ENCODE measurements at places on chromosomes 2 and 18. TPM values are rescaled to one million over a fixed set of nuclear protein-coding genes. Genes with fewer than 3 reads are reported as not detected.

Gene SMCHD1
- 77.7 TPM for total RNA-seq

Gene PXDN
- total RNA-seq: 34.4 TPM

Gene CDCA7
- total RNA-seq: not detected

Gene MYCN
- total RNA-seq: 0.71 TPM

GRCh38 chr2:117858336-117858735 lies 43.8 kb downstream of the DDX18 start:
- no peak for DNase-seq

- DNase-seq: peak; percentile 56
Observed at GRCh38 chr18:46333431-46334135, 229.4 kb downstream of the HAUS1 start.

- DNase-seq: no peak
Observed at GRCh38 chr18:51630706-51631105, 433.2 kb upstream of the MEX3C start.

DNA sequence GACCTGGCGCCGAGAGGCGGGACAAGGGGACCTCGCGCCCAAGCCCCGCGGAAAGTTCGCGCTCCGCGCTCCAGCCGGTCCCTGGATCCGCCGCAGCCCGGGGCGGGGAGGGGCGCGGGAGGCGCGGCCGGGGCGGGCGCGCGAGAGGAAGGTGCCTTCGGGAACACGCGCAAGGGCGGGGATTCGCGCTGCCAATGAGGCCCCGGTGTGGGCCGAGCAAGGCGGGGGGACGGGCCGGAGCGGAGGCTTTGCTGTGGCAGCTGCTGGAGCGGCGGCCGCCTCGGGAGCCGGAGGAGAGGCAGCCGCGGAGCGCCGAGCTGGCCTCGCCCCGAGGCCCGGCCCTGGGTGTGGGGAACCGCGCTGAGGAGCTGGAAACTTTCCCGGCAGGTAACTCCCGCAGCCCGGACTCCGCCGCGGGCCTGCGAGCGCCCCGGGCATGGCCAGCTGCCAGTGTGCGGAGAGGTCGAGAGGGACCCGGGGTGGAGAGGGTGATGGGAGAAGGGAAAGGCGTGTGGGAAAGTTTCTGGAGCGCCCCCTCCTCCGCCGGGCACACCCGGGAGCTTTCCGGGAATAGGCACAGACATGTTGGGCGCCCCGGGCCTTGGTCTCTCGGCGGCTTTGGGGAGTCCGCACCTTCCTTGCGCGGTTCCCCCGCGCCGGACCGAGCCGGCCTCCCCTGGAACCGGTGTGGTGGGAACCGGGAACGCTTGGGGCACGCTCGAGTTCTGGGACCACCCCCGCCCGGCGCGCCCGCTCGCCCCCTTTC lies at the start of gene TANC1:
TSS of gene TANC1 (plus strand) at position 245 of the 766 bp plus-strand sequence. CDS start 97,271 bp downstream, outside the sequence.
- DNase-seq: peak; percentile 96
